Nephron progenitor cell (in vitro differentiated cells): ENCODE measurements at places on chromosomes 2 and 18.

- H3K27me3 ChIP-seq = peaks cover 10% of the 10 kb centered on the region
- H3K4me3 ChIP-seq = no peak overlapping the region
- no peaks in the 10 kb centered on the region for H3K36me3 ChIP-seq
- H3K4me1 ChIP-seq = peaks cover 37% of the 10 kb centered on the region
- H3K27ac ChIP-seq = no peak overlapping the region
Observed at GRCh38 chr2:172977270-172978062, 98.2 kb upstream of the MAP3K20 start.

DNA sequence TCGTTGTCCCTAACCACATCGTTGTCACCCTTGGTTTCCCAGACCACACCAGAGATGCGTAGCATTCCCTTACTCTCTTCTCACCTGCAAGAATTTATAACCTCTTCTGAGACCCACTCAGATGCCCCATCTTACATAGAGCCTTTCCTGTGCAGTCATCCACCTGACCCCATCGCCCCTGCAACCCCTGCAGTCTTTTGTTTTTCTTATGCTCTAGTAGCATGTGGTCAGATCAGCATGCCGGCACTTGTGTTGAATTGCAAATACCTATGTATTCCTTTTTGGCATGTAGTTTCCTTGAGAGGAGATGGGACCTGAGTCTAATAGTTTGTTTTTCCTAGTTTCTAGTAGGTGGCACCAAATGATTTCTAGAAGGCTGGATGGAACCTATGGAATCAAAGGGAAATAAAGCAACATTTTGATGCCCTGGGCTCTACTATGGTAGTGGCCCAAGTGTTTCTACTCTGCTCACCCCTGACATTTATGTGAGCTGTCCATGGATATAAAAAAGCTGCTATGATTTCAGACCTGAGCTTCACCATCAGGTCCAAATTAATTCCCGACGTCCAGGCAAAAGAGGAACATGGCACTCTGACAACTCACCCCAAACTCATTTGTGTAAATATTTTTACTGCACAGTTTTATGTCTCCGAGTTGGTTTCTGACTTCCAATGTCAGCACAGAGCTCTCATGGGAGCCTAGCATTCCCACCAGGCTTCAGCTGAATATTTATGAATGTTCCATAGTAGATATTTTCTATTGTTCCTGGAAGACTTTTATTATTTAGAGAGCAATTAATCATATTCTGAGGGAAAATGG lies 143.6 kb downstream of the RNF144A start:
- peak overlapping the region; percentile 14 for H3K27ac ChIP-seq
- H3K4me3 ChIP-seq = no peak overlapping the region
- H3K4me1 ChIP-seq = peaks cover 9% of the 10 kb centered on the region
- no peak for DNase-seq
- H3K36me3 ChIP-seq = peaks cover 23% of the 10 kb centered on the region

GRCh38 chr2:190219186-190219585 lies 100.4 kb downstream of the HIBCH start:
- no peak overlapping the region for H3K4me3 ChIP-seq
- H3K27ac ChIP-seq = no peak overlapping the region
- peaks cover 46% of the 10 kb centered on the region for H3K36me3 ChIP-seq
- DNase-seq = no peak
- H3K4me1 ChIP-seq = peaks cover 54% of the 10 kb centered on the region

DNA sequence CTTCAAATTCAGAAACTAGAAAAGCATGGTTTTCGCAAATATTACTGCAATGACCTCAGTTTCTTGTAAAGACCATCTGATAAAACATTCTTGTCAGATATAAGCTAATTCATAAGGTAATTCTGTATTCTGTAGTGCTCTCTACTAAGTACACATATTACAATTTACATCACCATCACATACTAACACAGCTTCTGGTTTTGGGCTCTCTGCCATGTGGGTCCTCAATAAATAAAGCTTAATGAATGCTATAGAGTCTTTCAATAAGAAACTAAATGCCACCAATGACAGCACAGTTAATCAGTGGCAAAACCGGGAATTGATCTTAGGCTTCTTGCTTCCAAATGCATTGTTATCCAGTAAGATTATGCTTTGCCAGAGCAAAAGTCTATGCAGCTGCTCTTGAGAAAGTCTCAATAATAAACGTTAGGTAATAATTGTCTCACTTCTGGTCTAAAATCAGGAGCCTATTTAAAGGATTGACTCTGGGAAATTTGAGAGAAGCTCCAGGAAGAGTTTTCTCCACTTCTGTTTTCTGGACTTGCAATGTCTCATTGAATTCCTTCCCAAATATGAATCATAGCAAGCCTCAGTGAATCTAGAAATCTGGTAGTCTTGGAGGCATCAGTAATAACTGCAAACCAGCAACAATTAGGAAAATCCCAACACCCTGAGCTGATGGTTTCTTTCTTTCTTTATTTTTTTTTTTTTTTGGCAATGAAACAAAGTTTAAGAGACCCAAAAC lies 67.9 kb upstream of the RAPGEF4 start:
- H3K4me1 ChIP-seq = peaks cover 11% of the 10 kb centered on the region
- no peak overlapping the region for H3K4me3 ChIP-seq
- peaks cover 5% of the 10 kb centered on the region for H3K27me3 ChIP-seq
- no peak overlapping the region for H3K27ac ChIP-seq

GRCh38 chr2:77566582-77566981 lies 44.4 kb upstream of the LRRTM4 start:
- H3K4me1 ChIP-seq = peaks cover 22% of the 10 kb centered on the region
- DNase-seq = no peak
- no peak overlapping the region for H3K27ac ChIP-seq

DNA sequence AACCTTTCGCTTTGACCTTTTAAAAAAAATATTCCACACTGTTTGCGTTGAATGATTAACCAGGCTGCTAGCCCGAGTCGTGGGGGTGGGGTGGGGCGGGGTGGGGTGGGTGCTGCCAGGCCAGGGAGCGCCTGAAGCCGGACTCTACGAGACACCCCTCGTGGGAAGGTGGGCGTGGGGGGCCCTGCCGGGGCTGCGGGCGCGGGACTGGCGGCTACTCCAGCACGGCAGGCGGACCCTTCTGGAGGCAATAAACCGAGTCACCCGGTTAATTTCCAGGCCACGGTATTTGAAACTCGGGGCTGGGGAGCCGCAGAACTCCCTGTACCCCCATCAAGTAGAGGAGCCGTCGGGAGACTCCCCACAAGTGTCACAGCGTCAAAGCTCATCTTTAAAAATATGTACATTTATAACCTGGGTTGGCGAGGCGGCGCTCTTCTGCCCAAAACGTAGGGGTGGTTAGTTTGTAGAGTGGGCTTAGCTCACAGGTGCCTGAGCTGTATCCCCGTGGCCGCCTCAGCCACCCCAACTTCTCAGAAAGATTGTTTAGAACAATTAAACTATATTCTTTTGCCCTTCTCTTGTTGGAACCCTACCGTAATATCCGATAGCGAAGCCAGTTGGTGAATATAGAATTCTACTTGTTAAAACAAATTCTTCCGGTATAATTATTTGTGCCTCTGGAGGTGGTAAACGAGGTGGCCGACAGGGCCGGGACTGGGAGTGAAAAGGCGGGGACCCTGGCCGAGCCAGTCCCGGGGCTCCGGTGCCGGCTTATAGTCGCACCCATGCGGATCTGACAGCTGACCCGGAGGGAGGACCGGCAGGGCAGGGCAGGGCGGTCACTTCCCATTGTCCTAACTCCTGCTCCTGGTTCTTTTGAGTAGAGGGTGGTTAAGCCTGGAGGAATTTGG lies 1.4 kb downstream of the B3GNT2 start:
- peak; percentile 60 for DNase-seq
- H3K27ac ChIP-seq = no peak overlapping the region
- peak overlapping the region; percentile 87 for H3K4me3 ChIP-seq
- no peaks in the 10 kb centered on the region for H3K36me3 ChIP-seq
- peaks cover 44% of the 10 kb centered on the region for H3K4me1 ChIP-seq

GRCh38 chr2:150464270-150464669 lies 23.2 kb downstream of the RND3 start:
- H3K27ac ChIP-seq = no peak overlapping the region
- peaks cover 5% of the 10 kb centered on the region for H3K4me1 ChIP-seq
- peaks cover 10% of the 10 kb centered on the region for H3K36me3 ChIP-seq
- H3K4me3 ChIP-seq = no peak overlapping the region
- no peak for DNase-seq

DNA sequence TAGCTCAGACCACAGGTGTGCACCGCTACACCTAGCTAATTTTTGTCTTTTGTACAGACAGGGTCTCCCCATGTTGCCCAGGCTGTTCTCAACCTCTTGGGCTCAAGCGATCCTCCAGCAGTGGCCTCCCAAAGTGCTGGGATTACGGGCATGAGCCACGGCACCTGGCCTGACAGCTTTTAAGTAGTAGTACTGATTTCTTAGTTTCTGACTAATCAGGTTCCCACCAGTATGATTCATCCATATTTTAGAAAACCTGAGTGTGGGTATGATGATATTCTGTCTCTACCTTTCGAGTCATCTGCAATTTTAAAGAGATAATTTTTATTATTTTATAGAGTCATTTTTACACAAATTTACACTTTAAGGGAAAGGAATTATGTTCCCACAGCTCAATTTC lies 46.4 kb upstream of the GULP1 start:
- no peaks in the 10 kb centered on the region for H3K36me3 ChIP-seq
- H3K27ac ChIP-seq = no peak overlapping the region
- H3K4me3 ChIP-seq = no peak overlapping the region
- no peaks in the 10 kb centered on the region for H3K4me1 ChIP-seq

GRCh38 chr2:25362434-25363145 lies 20.9 kb upstream of the DNMT3A start:
- no peaks in the 10 kb centered on the region for H3K36me3 ChIP-seq
- H3K27ac ChIP-seq = peak overlapping the region; percentile 65
- H3K4me3 ChIP-seq = peak overlapping the region; percentile 39
- no peak for DNase-seq

GRCh38 chr2:200091126-200091525 lies 135.7 kb downstream of the MAIP1 start:
- H3K27me3 ChIP-seq = no peaks in the 10 kb centered on the region
- no peak overlapping the region for H3K27ac ChIP-seq
- H3K4me1 ChIP-seq = peaks cover 75% of the 10 kb centered on the region
- no peaks in the 10 kb centered on the region for H3K36me3 ChIP-seq
- DNase-seq = no peak
- no peak overlapping the region for H3K4me3 ChIP-seq

GRCh38 chr2:50763776-50764175 lies 268.2 kb downstream of the NRXN1 start:
- H3K4me3 ChIP-seq = no peak overlapping the region
- H3K27me3 ChIP-seq = no peaks in the 10 kb centered on the region
- H3K36me3 ChIP-seq = no peaks in the 10 kb centered on the region
- DNase-seq = no peak
- peaks cover 36% of the 10 kb centered on the region for H3K4me1 ChIP-seq
- H3K27ac ChIP-seq = no peak overlapping the region

GRCh38 chr2:195563857-195564512 lies 93.0 kb upstream of the SLC39A10 start:
- DNase-seq = no peak
- H3K4me1 ChIP-seq = no peaks in the 10 kb centered on the region
- H3K27me3 ChIP-seq = no peaks in the 10 kb centered on the region
- no peak overlapping the region for H3K27ac ChIP-seq
- no peaks in the 10 kb centered on the region for H3K36me3 ChIP-seq

- no peak for DNase-seq
- H3K36me3 ChIP-seq = peaks cover 35% of the 10 kb centered on the region
- no peak overlapping the region for H3K4me3 ChIP-seq
- peaks cover 73% of the 10 kb centered on the region for H3K4me1 ChIP-seq
- peak overlapping the region; percentile 90 for H3K27ac ChIP-seq
Observed at GRCh38 chr18:48825101-48825745, 125.5 kb downstream of the SMAD7 start.

GRCh38 chr18:69177702-69178101 lies 223.0 kb upstream of the DOK6 start:
- H3K4me3 ChIP-seq = no peak overlapping the region
- DNase-seq = no peak
- no peak overlapping the region for H3K27ac ChIP-seq
- no peaks in the 10 kb centered on the region for H3K36me3 ChIP-seq
- H3K27me3 ChIP-seq = no peaks in the 10 kb centered on the region
- H3K4me1 ChIP-seq = peaks cover 10% of the 10 kb centered on the region

DNA sequence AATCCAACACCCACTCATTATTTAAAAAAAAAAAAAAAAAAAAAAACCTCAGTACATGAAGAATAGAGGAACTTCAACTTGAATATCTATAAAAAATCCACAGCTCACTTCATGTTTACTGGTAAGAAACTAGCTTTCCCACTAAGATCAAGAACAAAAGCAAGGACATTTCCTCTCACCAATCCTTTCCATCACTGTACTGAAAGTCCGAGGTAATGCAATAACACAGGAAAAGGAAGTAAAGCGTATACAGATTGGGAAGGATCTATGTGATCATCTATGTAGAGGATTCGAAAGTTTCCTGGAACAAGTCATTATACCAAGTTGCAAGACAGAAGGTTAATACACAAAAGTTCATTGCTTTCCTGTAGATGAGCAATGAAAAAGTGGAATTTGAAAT lies 63.2 kb downstream of the ROCK2 start:
- H3K36me3 ChIP-seq = peaks cover 95% of the 10 kb centered on the region
- H3K4me1 ChIP-seq = no peaks in the 10 kb centered on the region
- H3K27me3 ChIP-seq = no peaks in the 10 kb centered on the region

GRCh38 chr2:121004359-121004758 lies 268.7 kb downstream of the GLI2 start:
- H3K27me3 ChIP-seq = peaks cover 60% of the 10 kb centered on the region
- peaks cover 46% of the 10 kb centered on the region for H3K4me1 ChIP-seq
- no peak overlapping the region for H3K4me3 ChIP-seq
- no peak for DNase-seq

DNA sequence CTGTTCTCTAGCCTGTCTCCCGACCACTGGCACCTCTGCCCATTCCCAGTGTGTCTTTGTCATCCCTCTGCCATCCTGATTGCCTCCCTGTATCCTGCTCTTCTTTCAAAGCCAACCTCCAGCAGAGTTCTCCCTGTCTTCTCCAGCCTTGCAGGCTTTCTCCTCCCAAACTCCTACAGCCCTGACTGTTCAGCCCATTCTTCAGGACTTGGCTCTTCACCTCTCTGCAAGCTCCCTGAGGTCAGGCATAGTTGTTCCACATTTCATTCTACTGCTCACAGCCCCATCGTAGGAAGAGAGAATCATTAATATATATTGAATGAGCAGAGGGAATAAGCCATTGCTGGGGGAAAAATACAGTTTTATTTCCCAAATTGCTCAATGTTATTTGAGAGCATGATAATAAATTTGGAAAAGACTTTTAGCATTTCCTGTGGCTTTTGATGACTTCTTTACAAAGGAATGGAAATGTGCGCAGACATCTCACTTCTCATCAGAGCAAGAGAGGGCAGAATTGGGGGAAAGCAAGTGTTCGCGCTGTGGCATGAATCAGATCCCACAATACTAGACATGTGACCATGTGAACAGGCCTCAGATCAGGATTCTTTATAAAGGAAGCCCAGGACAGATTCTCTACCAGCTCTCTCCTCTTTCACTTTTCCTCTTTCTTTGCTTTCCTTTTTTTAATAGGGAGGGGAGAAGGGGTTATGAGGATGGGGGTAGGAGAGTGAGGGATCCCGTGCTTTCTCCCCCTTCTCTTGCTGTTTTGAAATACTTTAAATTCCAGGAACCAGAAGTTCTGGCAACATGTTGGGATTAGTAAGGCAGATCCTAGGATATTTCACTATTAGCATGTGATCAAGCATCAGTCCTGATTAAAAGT lies 37.4 kb downstream of the EPAS1 start:
- DNase-seq = no peak
- H3K27me3 ChIP-seq = peaks cover 23% of the 10 kb centered on the region
- H3K4me3 ChIP-seq = no peak overlapping the region
- H3K36me3 ChIP-seq = no peaks in the 10 kb centered on the region

GRCh38 chr2:53874401-53874950 lies 14.7 kb upstream of the GPR75 start:
- peaks cover 4% of the 10 kb centered on the region for H3K4me1 ChIP-seq
- no peak for DNase-seq
- H3K27ac ChIP-seq = no peak overlapping the region
- peaks cover 53% of the 10 kb centered on the region for H3K36me3 ChIP-seq
- H3K27me3 ChIP-seq = no peaks in the 10 kb centered on the region

- DNase-seq = no peak
- peaks cover 80% of the 10 kb centered on the region for H3K36me3 ChIP-seq
- no peaks in the 10 kb centered on the region for H3K27me3 ChIP-seq
- H3K27ac ChIP-seq = peak overlapping the region; percentile 59
Observed at GRCh38 chr2:75703589-75704287, 7.0 kb downstream of the GCFC2 start.
